ENCODE measurements at places on chromosomes 6 and 20. TPM values are rescaled to one million over a fixed set of nuclear protein-coding genes. Genes with fewer than 3 reads are reported as not detected.

Gene RBBP8NL
- not detected for polyA plus RNA-seq

Gene RTF2
- polyA plus RNA-seq, result 95.9 TPM

Gene SPATS1
- polyA plus RNA-seq, result not detected

Gene GJA1
- 168 TPM for polyA plus RNA-seq

Gene MRAP2
- 90.8 TPM for polyA plus RNA-seq

Gene ANKRD66
- not detected for polyA plus RNA-seq

Gene TMEM170B
- 2.0 TPM for polyA plus RNA-seq
